ENCODE measurements at places on chromosomes 5 and 9.

DNA sequence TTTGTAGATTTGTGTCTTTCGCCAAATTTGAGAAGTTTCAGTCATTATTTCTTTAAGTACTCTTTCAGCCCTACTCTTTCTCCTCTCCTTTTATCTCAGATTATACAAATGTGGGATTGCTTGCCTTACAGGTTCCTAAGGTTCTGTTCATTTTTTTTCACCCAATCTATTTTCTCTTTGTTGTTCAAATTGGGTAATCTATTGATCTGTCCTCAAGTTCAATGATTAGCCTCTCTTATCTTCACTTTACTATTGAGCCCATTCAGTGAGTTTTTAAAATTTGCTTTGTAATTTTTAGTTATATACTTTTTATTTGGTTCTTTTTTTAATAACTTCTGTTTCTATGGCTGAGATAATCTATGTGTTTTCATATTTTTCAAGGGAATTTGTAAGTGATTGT is 282.1 kb downstream of the FER start:
- DNase-seq: no peak

GRCh38 chr9:98801561-98801960 is 5.2 kb upstream of the ANKS6 start:
- DNase-seq: no peak

DNA sequence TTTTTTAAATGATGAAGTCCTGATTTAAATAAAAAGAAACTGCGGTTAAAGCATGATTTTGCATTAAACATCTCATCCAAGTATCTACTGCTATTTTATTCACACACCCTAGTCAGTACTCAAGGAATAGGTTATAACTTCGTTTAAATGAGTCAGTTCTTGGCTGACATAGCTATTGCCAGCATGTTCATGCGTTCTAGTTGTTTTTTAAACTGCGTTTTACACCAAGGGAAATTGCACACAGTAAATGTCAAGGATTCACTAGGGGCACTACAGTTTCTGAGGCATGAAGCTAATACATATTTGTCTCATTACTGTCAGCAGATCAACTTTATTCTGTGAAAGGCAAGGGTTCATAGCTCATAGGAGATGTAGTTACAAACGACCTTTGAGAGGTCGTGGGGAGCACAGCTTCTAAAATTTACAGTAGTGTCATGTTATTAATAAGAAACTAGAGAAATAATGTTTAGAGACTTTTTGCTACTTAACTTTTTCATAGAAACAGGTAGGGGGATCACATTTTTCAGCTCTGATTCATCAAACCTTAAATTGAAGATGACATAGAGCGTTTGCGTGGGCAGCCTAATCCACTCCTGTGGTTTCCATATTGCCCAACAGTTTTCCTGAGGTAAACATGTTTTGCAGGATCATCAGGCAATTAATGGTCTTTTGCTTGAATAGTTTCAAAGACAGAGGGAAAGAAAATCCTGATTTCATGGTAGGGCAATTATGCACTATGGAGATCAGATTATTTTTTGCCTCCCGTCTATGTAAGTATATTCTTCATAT is 2222.7 kb upstream of the WWC1 start:
- DNase-seq: no peak

GRCh38 chr5:119435436-119436132 is 16.7 kb upstream of the HSD17B4 start:
- peak; percentile 37 for DNase-seq

DNA sequence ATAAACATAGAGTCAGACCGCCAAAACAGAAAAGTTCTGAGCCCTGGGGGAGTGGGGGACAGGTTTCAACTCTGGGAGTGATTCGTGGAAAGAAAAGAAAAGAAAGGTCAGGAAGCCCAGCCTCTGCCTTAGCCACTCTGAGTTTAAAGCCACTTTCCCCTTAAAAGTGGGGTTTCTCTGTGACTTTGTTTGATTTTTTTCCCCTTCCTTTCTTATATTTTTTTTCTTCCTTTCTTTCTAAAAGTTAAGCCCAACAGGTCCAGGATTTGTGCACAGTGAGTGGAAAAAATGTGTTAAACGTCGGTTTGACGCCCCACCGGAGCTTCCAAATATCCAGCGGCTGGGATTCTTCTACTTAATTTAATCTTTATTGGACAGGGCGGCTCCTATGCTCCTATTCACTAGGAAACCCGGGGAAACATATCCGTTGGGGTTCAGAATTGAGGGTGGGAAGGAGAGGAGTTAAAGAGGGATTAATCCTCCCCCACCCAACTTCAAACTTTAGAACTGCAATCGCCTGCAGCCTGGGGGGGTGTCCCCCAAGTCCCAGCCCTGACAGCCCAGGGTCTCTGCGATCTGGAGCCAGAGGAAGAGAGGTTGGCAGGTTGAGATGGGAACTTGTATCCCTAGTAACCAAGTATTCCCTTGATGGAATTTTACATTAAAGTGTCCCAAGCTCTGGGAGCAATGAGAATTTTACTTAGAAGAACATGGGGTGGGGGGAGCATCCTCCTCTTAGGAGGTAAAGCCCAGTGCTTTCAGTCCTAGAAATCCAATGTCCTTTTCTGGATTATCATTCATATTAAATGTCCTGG is 6.3 kb downstream of the NR2F1-AS1 start:
- DNase-seq: no peak

GRCh38 chr9:136566901-136567300 is 21.1 kb upstream of the NOTCH1 start:
- no peak for DNase-seq

GRCh38 chr5:35138232-35138631 is 90.5 kb upstream of the AGXT2 start:
- no peak for DNase-seq

GRCh38 chr9:614431-614830 is 227.1 kb upstream of the DMRT1 start:
- DNase-seq: no peak

- DNase-seq: no peak
These were observed 201.1 kb upstream of the KLF9 start for GRCh38 chr9:70615464-70616138.

DNA sequence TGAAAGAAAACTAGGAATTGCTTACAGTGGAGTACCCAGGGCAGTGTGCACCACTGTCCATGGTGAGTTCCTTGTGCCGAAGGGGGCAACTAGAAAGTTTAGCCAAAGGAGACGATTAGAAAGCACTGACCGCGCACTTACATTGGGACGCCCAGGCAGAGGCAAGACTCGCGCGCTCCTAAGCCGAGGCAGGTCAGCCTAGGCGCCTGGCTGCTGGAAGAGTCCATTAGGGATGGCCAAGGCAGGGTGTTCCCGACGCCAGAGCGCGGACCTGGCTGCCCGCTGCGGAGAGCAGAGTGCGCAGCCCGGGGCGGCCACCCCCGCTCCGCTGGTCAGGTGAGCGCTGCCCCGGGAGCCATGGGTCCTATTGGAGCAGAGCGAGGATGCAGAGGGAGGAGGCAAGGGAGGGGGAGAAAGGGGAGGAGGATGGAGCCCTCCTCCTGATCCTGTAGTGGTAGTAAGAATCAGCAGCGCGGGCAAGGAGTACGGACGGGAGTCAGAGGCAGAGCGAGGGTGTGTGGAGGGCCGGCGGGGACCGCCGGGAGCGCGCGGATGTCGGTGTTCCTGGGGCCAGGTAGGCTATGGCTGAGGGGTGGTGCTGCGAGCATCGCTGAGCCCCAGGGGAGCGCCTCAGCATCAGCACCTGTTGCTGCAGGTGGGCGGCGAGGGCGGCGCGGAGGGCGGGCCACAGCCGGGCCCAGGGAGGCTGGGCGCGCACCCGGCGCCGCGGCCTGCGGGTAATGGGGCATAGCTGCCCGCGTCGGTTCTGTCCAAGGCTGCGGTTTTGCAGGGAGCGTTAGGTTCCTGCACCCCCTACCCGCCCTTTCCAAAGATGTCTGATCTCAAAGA is at the start of gene ADGRV1:
ADGRV1 (plus strand) TSS at position 454 of the 849 bp plus-strand sequence; CDS start at position 553, 99 bp downstream.
- no peak for DNase-seq

DNA sequence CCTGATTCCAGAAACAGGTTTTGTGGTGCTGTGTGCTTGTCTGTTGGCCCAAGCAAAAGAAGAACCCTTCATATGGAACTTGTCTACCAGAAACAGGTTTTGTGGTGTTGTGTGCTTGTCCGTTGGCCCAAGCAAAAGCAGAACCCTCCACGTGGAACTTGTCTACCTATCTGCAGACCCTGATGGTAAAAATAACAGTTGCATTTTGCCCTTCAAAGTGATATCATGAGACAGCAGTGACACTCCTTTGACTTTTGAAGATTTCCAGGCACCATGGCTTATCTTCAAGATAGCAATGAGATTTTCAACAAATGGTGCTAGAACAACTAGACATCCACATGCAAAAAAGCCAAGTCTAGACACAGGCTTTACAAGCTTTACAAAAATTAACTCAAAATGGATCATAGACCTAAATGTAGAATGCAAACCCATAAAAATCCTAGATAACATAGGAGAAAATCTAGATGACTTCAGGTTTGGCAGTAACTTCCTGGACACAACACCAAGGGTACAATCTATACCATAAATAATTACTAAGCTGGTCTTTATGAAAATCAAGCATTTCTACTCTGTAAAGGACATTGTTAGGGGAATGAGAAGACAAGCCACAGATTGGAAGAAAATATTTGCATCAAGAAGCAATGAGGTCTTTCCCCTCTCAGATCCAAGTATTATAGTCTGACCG is 16.8 kb downstream of the MACROH2A1 start:
- DNase-seq: no peak

DNA sequence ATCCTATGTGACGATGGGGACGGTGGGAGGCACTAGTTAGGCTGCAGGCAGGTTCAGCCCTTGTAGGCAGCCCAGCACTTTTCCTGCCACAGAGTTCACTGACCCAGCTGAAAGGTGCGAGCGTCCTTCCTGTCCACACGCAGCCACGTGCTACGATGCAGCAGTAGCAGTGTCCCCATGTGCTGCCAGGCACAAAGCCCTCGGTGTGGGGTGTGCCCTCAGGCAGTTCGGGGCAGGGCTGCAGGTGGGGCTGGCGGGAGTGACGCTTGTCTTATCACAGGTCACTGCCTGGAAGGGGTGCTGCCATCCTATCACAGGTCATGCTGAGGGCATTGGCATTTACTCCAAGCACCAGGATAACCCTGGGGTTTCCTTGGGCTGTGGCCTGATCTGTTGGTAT is 46.8 kb upstream of the CLPTM1L start:
- no peak for DNase-seq

DNA sequence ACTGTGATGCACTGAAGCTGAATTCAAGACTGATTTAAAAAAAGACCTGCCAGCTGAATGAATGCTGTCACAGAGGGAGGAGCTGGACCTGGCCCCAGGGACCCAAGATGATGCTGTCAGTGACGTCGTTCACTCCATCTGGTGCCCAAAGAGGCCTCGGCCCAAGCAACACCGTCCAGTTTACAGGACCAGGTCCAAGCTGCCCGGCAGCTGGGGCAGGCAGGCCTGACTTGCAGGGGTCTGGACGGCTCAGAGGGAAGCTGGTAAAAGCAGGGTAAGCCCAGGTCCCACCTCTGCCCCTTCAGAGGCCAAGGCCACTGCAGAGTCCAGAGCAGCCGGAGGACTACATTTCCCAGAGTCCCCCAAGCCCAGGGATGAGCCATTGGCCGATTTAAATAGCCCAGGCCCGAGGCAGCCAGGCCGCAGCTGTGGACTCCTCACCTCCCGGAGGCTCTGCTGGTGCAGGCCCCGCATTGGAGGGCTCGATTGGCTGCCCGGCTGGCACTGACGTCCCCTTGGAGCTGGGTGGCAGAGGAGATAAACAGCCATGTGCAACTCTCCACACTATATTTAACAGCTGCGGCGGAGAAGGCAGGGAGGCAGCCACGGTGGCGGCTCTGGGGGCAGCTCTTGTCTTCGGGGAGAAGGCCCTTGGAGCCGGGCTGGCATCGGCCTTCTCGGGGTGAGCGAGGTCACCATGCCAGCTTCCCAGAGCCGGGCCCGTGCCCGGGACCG is at the start of gene PLPP7:
PLPP7 (plus strand) TSS at position 423 of the 735 bp plus-strand sequence; CDS start at position 698, 275 bp downstream.
- no peak for DNase-seq

- no peak for DNase-seq
These were observed 12.6 kb upstream of the ANKH start for GRCh38 chr5:14884062-14884612.

- DNase-seq: no peak
These were observed 45.1 kb downstream of the TGFBI start for GRCh38 chr5:136073714-136074529.

DNA sequence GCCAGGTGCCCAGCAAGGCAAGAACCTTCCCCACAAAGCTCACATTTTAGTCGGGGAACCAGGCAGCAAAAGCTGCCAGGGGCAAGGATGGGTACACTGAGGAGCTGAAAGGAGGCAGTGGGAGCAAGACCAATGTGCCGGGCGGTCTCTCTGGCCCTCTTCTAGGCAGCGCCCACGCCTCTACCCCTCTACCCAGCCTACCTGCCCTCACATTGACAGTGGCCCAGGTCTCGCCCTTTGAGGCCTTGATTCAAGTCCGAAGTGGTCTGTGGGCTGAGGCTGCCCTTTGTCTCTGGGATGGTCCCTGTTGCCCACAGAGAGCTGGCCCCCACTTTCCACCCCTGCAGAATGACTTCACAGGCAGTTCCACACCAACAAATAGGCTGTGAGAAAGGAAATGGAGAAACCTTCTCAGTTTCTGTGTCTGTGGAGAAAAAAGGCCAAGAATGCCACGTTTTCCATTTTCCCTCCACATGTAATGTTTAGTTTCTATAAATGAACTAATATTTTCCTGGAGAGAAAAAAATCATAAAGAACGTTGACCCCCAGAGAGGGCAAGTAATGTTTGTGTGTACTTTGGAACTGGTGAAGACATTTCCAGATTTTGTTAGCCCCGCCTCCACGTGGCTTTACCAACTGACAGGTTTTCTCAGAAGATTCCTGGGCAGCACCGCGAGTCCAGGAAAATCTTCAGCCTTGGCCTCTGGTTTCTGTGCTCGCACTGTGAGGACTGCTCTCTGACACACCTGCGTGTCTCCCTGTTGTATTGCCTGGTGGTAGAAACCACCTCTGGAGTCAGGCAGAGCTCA is 57.4 kb upstream of the ANGPTL2 start:
- no peak for DNase-seq

DNA sequence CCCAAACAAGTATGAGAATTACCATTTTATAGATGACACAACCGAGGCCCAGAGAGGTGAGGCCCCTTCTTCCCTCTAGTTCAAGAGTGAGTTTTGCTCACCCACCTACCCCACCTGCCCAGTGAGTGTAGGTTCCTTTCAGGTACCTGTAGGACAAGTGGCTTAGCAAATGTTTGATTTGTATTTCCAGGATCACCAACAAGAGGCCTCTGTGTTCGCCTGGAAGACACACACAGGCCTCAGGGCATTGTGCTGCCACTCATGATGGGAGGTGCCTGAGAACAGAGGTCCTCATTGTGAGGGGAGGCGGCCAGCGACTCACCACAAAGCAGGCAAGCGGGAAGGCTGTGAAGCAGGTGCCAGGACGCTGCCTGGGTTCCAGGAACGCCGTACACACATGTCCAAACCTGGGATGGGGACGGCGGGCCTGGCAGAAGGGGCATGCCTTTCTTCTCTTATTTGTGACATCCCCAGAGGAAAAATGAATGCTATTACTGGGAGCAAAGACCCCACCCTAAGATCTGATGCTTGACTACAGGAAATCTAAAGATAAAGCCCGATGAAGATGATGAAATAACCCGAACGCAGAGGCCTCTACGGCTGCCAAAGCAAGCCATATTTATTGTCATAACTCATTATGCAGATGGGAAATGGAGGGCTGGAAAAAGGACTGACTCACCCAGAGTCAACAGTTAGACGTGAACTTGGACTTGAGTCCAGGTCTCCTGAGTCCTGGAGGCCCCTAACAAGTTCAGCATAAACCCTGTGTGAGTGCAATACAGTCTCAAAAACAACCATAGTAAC is 60.2 kb upstream of the SLC25A51 start:
- DNase-seq: no peak

- no peak for DNase-seq
These were observed 15.7 kb upstream of the TBC1D9B start for GRCh38 chr5:179923436-179923835.

- DNase-seq: no peak
These were observed 373 bp downstream of the FBXW5 start for GRCh38 chr9:136944212-136944518.
